ENCODE measurements at places on chromosomes 6 and 20.

- DNase-seq, result no peak
These were observed 28.7 kb upstream of the NT5E start for GRCh38 chr6:85421181-85421580.

GRCh38 chr6:104969785-104970581 lies 13.1 kb downstream of the LIN28B start:
- no peak for DNase-seq

DNA sequence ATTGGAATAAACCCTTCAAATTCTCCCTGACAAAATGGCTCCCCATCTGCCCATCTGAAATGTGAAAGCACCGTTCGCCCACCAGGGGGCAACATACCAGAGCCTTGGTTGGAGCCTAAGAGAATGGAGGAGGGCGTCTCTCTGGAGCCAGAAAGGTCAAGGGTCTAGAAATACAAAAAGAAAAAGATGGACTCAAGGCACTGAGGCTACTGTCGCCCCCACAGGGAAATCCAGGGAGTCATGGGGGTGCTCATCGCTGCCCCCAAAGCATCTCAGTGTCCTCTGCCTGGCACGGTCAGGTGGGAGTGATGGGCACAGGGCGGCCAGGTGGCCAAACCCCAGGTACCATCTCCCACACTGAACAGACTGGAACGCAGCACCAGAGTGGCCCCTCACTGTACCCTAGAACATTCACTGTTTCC lies 136.3 kb downstream of the ZMYND8 start:
- DNase-seq, result peak; percentile 53

DNA sequence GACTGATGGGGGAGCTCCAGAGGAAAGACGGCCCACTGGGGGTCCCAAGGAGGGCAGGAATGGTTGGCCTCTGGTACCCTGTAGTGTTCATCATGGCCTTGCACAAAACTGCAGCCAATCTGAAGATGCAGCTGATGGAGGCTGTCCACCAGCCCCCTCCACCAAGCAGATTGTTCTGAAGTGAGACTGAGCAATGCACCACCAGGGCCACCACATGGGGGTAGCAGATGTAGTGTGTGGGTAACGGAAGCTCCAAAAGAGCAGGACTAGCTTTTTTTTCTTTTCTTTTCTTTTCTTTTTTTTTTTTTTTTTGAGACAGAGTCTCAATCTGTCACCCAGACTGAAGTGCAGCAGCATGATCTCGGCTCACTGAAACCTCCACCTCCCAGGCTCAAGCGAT lies 181.0 kb upstream of the MYLIP start:
- no peak for DNase-seq

- DNase-seq, result no peak
These were observed 8.0 kb upstream of the SNX3 start for GRCh38 chr6:108268845-108269244.

DNA sequence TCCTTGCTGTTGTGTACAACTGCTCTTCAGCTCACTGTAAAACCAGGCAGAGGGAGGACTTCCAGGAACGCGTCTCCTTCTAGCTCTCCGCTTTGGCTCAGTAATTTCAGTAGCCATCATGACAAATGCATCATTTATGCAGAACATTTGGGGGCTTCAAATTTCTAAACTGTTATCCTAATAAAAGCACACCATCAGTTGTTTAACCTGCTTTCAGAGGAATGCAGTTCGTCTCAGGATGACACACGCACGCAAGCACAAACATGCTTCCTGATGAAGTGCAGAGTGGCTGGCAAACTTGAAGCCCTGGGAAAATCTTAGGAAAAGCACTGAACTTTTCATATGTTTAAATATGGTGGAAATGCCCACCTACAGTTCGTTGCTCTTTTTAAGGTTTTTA lies 24.4 kb downstream of the SLC22A23 start:
- DNase-seq, result no peak

- DNase-seq, result no peak
These were observed 109.7 kb downstream of the AKAP7 start for GRCh38 chr6:131244942-131245341.

- no peak for DNase-seq
These were observed 57.3 kb upstream of the SMLR1 start for GRCh38 chr6:130769861-130770260.
